ENCODE measurements at places on chromosomes 12 and 14.

GRCh38 chr12:94592080-94592479 is 58.3 kb downstream of the TMCC3 start:
- no peak for DNase-seq

- no peak for DNase-seq
Observed at GRCh38 chr14:91708795-91709194, 23.1 kb downstream of the CATSPERB start.

- no peak for DNase-seq
Observed at GRCh38 chr12:48773686-48774085, 15.2 kb downstream of the ADCY6 start.

DNA sequence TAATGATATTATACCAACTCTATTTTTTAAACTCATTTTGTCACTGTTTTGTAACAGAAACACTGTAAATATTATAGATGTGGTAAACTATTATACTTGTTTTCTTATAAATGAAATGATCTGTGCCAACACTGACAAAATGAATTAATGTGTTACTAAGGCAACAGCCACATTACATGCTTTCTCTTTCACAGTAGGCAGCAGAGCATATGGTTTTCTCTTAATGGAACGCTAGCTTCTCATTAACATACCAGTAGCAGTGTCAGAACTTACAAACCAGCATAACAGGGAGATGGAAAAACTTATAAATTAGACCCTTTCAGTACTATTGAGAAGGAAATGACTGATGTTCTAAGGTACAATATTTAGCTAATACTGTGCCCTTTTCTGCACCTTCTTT is 398.8 kb downstream of the PRKD1 start:
- no peak for DNase-seq

DNA sequence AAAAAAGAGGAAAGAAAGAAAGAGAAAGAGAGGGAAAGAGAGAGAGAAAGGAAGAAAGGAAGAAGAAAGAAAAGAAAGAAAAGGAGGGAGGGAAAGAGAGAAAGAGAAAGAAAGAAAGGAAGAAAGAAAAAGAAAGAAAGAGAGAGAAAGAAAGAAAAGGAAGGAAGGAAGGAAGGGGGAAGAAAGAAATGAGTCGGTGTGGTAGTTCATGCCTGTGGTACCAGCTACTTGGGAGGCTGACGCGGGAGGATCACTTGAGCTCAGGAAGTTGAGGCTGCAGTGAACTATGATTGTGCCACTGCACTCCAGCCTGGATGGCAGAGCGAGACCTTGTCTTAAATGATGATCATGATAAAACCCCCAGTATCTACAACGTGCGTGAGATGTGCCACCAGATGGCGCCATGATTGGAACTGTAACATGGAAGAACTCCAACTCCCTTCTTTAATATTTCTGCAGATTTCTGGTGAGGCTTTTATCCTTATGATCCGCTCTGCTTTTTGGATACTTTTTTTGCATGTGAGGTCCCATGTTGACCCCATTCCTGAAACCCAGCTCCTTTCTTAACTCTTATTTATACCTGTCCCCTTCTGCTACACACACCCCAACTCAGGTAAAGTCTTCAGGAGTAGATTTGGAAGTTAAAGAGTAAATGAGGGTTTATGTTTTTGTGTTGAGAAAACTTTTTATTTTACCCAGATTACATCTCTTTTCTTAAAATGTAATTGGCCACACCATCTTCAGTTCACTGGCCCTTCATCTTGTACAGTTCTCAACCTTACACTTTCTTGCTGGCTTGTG is 25.6 kb downstream of the RNASE10 start:
- peak; percentile 54 for DNase-seq

- peak; percentile 64 for DNase-seq
Observed at GRCh38 chr14:59464486-59465315, 479 bp downstream of the GPR135 start.

- no peak for DNase-seq
Observed at GRCh38 chr14:29627137-29627536, 300.5 kb downstream of the PRKD1 start.

DNA sequence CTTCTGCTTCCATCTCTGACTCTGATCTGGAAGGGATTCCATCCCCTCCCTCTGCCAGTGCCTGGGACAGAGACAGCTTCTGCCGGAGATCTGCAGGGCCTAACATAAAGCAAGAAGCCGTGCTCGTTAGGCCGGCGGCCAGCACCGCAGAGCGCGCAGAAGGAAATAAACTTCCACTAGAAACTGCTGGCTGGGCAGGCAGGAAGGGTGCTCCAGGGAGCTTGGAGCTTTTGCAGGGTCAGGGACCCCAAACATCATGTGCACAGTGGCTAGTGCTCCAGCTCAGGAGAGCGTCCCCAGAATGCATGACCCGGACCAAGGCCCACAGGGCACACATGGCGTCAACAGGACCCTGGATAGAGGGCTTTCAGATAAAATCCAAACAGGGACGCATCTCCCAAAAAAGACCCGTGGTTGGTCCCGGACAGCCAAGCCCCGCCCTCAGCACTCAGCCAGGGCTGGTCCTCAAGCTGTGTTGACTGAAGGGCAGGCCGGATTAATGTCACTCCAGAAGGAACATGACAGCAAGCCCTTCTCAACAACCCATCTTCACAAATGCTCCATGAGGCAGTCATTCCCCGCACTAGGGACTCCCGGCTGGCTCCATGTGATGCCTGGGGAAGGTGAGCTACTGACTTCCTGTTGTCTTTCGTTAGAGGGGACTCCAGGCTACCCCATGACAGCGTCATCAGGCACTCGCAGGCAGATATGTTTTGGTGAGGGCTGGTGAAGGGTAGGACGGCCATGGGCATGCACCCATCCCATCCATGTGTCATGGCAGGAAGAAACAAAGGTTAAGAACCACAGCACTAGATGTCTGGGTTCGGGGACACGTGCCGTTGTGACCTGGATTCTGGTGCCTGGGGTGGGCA is 121.5 kb downstream of the CALM1 start:
- no peak for DNase-seq

GRCh38 chr14:50808053-50808452 is 22.9 kb downstream of the NIN start:
- DNase-seq, result no peak

- DNase-seq, result no peak
Observed at GRCh38 chr12:49867570-49868341, 24.9 kb upstream of the BCDIN3D start.

- no peak for DNase-seq
Observed at GRCh38 chr12:39671898-39672875, 52.6 kb upstream of the ABCD2 start.

- no peak for DNase-seq
Observed at GRCh38 chr12:127398016-127398710, 868.8 kb upstream of the TMEM132C start.

GRCh38 chr14:100059438-100059781 is 5.8 kb upstream of the EVL start:
- DNase-seq, result no peak

DNA sequence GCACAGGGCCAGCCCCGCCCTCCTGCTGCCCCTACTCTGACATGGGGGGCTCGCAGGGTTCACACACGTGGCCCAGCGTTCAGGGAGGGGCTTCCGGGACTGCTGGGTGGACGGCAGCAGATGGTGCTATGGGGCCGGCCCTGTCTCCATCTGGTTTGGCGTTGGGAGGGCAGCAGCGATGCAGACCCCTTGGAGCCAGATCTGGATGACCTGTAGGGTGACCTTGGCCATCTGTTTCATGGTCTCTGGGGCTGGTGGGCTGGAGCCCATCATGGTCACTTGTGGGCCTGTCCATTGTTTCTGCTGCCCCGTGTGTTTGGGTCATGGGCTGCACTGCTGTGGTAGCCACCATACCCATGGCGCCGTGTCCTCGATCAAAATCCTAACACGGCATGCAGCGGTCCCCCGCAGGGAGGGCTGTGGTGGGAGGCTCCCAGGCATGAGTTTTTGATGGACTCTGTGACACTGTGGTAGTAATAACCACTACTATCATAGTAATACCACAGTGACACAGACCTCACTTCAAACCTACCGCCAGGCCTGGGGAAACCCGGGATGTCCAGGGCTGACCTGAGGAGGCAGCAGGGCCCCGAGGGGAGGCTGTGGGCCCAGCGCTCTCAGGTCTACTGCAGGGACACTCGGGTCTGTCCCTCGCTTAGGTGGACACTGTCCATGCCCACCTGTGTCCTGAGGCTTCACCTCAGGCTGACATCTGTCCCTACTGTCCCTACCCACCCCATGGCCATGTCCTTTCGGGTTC is 359.4 kb downstream of the TMEM121 start:
- DNase-seq, result no peak

DNA sequence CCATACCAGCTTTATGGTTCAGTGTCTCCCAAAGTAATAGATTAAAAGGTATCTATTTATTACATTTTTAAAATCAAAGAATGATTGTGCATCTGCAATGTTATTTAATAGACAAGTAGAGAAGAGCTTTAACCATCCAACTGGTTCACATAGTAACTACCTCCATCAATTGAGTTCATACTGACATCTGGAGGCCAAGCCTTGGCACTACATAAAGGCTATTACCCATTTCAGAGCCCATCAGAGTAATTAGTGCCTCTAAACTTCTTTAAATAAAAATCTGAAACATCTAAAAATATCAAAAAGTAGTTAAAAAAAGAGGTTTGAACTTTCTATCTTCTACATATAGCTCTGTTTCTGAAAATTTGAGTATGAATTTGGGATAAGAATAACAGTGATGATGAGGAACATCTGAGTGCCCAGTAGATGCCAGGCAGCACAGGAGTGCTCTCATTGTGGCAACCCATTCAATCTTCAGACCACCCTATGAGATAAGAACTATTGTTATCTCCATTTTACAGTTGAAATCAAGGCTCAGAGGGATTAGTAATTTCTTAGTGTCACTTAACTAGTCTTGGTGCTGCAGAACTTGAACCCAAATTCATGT is 132.9 kb upstream of the DAAM1 start:
- DNase-seq, result peak; percentile 21

DNA sequence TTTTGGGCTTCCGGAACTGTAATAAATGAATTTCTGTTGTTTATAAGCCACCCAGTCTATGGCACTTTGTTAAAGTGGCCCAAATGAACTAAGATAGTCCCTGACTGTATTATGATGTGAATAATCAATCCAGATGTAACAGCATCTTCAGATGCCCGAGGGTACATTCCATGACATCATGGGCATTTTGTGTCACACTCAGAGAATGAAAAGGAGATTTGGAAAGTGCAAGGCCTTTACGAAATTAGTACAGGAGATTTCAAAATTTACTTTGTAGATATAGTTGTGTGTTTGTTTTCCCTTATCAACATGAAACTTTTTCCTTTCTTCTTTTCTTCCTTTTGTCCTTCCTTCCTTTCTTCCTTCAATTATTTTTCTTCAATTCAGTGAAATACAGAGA is 54.2 kb upstream of the AMIGO2 start:
- DNase-seq, result no peak

GRCh38 chr14:104229534-104230055 is 91.2 kb downstream of the KIF26A start:
- no peak for DNase-seq

DNA sequence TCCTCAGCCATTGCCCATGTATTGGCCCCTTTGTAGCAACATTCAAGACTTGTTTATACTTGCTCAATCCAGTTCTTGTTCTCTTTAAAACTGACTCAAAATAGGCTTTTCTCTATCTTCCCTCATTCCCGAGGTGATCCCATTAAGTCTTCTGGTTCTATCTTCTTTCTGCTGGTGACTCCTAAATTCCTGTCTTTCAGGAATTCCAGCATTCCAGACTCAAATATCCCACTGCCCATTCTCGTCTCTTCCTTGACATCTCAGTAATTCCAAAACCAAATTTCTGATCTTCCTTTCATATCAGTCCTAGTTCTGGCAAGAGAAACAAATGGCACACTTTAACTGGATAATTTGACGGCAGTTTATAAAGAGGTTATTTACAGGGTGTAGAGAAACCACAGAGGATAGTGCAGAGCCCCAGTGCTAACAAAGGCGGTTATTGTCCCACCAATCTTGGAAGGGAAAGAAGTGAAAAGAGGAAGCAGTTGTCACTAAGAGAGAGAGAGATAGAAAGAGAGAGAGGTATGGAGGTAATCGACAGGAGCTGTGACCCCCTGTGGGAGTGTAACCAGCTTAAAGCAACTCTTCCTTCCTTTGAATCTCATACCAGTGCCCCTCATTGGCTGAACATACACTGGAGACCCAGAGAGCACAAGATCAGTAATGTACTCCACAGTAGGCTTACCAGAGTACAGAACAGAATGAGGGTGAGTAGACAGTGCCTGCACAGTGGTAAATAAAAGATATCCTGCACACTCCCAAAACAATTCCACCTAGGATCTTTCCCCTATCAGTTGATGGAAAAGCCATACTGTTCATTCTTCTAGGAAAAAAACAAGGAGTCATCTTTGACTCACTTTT is 177.6 kb upstream of the LMNTD1 start:
- no peak for DNase-seq

- DNase-seq, result peak; percentile 63
Observed at GRCh38 chr12:9331218-9331626, 123.0 kb upstream of the PZP start.

- no peak for DNase-seq
Observed at GRCh38 chr12:52921488-52922165, 16.8 kb upstream of the KRT8 start.

DNA sequence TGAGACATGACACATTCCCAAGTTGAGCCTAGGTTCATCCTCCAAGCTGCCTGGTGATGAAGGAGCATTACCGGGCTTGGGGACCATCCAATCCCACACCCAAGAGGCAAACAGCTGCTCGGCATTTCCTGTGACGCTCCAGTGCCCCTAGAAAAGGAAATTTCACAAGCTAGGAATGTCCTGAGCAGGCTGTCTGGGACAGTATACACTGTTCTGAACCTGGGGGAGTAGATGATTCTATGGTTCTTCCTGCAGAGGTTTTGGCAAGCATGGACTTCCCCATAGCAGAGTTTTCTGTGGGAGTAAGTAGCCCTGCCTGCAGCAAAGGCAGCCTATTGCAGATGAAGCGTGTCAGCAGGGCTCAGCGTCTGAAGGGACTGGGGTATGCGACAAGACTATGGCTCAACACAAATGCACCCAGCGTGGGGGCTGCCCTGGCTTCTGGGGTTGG is 47.4 kb upstream of the SRSF5 start:
- no peak for DNase-seq

GRCh38 chr14:102662636-102663430 is 70.4 kb downstream of the RCOR1 start:
- DNase-seq, result no peak

DNA sequence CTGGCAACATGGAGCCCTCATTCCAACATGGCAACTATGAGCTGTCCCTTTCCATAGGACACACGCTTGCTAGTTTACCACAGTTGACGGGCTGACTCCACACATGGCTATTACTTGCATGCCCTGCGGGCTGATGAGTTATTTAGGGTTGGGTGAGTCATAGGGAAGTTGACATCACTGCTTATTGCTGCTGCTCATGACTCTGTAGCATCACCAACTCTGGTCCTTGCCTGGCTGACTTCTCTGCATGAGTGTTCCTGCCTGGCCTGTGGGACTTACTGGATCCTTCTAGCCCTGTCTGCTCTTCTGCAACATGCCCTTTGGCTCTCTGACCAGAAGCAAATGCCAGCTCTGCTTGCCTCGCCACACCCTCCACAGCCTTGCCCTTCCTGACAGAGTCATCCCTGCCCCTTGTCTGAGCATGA is 199.5 kb downstream of the ANO6 start:
- no peak for DNase-seq

- no peak for DNase-seq
Observed at GRCh38 chr12:127773520-127773919, 493.4 kb upstream of the TMEM132C start.

GRCh38 chr14:95739356-95739755 is 25.4 kb upstream of the TCL1A start:
- no peak for DNase-seq

Measured in CD4-positive, alpha-beta memory T cell (primary cell).